HS-5 (cell line): ENCODE measurements at places on chromosomes 5 and 9.

DNA sequence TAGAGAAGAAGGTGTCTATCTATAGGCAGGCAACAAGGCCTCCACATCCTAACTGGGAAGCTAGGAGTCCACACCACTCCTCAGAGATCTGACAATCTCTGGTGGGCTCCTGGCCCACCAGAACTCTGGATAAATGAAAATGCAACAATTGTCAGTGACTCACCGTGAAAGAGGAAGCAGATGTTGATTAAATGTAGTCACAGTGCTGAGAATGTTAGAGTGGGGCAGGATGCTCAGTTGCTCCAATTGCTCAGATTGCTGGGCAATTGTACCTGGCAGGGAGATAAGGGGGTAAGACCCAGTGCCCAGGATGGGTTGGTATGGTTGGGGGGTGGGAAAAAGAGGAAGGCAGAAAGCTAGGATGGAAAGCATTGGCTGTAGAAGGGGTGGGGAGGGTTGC is 4.3 kb downstream of the CCL19 start:
- DNase-seq: no peak

DNA sequence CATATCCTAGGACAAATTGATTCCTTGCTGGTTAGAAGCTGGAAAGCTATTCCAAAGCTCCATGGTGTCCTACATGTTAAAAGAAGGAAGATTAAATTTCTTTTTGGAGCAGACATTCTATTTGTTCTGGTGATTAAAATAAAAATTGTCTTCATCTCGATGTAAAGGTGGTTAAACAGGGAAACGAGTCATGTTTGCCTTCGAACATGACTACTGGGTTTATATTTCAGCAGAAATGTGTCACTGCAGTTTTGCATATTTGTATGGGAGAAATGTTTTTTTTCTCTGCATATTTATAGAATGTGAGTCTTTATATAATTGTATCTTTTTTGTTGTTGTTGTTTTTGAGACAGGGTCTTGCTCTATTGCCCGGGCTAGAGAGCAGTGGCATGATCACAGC is 36.4 kb downstream of the ADAMTS12 start:
- no peak for DNase-seq

DNA sequence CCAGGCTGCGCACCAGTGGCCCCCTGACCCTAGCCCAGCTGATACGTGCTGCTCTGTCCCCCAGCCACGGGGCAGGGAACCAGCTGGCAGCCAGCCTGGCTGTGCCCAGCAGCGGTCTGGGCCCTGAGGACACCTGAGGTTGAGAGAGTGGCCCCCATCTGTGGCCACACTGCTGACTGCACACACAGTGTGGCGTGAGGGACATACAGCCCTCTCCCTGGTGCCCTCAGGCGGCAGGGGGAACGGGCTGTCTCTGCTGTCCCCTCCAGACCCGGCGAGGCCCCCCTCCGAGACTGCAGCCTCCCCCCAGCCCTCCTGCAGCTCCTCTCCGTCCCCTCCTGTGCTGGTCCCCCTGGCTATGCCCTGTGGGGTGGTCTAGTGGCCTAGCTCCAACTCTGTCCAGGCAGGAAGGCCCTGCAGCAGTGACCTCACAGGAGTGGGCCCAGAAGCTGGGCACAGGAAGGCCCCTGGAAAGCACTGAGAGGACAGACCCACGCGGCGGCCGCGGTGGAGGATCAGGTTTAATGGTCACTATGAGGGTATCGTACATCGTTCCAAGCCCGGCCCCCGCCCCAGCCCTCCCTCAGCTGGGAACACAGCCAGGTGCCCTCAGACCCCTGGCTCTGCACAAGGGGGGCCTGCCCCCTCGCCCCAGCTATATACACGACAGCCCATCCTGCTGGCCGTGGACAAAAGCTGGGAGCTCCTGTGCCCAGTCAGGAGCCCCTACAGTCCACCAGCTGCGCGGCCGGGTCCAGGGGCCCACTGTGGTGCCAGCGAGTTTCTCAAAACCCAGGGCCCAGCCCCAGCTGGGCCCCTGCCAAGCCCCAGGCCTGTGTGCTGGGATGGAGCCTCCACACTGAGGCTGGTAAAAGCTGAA is 6.8 kb upstream of the ENTPD8 start:
- no peak for DNase-seq

DNA sequence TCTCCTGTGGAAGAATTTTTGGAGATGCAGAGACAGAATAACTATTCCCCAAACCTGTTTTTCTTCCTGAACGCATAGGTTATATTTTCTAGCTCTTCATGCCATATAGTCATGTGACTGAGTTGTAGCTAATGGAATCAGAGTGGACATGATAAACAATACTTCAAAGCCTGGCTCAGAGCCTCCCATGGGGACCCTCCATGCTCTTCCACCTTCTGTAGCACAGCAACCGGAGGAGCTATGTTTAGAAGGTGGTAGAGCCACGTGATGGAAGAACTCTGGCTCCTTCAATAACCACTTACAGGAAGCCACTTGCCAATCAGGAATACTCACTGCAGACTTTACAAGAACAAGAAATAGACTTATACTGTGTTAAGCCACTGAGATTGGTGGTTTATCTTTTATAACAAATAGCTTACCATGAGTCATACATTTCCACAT is 39.2 kb downstream of the NADK2 start:
- DNase-seq: no peak
